AG09319 (cell line): ENCODE measurements at places on chromosomes 2 and 18.

DNA sequence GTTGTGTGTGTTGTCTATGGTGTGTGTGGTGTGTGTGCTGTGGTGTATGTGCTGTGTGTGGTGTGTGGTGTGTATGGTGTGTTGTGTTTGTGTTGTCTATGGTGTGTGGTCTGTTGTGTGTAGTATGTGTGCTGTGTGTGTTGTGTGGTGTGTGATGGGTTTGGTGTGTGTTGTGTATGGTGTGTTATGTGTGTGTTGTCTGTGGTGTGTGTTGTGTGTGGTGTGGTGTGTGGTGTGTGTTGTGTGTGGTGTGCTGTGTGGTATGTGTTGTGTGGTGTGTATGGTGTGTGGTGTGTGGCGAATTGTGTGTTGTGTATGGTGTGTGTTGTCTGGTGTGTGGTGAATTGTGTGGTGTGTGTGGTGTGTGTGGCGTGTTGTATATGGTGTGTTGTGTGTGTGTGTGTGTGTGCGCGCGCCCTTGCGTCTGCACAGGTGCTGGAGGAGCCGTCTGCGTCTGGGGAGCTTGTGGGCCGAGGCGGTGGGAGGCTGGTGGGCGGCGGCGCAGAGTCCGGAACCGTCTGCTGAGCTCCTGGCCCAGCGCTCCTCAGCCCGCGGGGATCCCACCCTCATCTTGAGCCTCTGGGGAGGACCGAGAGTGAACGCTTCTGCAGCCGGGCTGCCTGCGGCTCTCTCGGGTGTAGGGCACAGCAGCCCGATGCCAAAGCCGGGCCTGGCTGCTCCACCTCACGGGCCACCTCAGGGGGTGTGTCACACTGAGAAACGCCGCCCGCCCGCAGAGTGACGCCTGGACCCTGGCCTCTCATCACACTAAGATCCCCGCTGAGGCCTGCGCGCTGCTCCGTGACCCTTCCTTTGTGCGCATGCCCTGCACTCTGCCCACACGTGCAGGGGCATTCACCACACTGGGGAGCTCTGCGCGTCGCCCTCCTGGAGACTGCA lies 8.8 kb upstream of the ADI1 start:
- no peak for DNase-seq

- no peak for DNase-seq
These were observed 31.3 kb downstream of the LANCL1 start for GRCh38 chr2:210445116-210445707.

DNA sequence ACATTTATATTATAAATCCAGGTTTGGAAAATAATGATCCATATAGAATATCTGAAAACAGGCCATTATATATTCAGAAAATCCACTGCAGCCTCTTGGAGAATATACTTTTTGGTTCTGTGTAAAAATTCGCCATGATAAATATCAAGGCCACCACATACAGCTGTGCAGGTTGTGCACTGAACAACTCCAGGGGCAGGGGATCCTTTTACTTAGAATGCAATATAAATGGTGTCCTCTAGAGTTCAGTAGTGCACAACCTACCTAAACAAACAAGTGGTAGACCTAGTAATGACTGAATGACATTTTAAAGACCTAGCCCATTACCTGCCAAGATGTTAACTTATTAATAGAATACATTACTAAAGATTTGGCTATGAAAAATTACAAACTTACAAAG lies 22.4 kb downstream of the MOGAT1 start:
- DNase-seq: no peak

GRCh38 chr2:240894836-240895558 lies 959 bp downstream of the MAB21L4 start:
- DNase-seq: no peak

DNA sequence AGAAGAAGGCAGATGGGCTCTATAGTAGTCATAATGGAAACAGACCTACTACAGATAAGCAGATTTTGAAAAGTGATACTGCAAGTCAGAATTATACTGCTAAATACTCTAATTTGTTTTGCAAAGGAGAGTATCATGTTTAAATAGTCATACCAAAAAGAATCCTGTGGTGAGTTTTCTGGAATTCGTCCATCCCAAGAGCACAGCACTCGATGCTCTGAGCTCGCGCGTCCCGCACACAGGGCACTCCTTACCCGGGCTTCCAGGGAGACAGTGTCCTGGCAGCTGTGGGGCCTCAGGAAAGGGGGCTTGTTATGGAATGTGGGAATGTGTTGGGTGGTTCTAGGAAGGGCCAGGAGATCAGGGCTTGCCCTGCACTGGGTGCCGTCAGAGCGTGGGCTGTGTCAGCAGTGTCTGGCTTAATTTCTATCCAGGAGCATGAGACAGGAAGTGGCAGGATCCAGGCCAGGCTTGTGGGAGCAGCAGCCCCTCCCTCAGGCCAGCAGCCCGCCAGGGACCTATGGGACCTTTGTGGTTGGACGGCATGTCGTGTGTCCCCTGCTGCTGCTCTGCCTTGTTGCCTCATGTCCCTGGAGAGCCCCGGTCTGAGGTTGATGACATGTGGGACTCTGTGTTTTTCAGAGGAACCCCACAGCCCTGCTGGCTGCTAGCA lies 193.2 kb upstream of the TPO start:
- peak; percentile 5 for DNase-seq

DNA sequence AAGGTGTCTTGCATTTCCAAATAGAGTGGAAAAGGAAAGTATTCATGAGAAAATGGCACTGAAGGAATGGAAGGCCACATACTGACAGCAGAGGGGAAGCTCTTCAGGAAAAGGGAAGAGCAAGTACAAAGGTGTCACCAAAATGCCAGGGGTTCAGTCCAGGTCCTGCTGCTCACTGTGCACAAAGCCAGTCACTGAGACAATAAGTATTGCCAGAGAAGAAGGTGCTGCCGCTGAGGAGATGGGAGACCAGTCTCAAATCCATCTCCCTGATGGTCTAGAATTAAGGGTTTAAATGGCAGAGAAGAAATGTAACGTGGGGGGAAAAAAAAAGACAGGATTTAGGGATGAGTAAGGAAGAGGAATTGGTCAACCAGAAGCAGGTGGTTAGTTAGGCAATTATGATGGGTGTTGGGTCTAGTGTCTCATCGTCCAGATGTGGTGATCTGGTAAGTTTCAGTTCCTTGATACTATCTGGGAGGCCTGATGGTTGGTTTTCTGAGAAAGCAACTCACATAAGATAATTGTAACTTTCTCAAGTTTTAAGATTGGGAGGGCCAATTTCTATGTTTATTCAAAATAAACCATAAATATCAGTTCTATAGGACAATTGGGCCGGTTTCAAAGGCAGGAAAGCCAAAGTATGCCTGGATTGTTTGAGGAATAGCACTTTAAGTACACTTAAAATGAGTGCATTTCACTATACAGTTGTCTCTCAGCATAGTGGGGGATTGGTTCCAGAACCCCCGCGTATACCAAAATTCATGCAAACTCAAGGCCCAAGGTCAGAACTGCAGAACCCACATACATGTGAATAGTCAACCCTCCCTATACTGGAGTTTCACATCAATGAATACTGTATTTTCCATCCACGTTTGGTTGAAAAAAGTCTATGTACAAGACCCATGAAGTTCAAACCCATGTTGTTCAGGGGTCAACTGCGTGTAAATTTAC lies 109.1 kb upstream of the DNAJC10 start:
- no peak for DNase-seq

DNA sequence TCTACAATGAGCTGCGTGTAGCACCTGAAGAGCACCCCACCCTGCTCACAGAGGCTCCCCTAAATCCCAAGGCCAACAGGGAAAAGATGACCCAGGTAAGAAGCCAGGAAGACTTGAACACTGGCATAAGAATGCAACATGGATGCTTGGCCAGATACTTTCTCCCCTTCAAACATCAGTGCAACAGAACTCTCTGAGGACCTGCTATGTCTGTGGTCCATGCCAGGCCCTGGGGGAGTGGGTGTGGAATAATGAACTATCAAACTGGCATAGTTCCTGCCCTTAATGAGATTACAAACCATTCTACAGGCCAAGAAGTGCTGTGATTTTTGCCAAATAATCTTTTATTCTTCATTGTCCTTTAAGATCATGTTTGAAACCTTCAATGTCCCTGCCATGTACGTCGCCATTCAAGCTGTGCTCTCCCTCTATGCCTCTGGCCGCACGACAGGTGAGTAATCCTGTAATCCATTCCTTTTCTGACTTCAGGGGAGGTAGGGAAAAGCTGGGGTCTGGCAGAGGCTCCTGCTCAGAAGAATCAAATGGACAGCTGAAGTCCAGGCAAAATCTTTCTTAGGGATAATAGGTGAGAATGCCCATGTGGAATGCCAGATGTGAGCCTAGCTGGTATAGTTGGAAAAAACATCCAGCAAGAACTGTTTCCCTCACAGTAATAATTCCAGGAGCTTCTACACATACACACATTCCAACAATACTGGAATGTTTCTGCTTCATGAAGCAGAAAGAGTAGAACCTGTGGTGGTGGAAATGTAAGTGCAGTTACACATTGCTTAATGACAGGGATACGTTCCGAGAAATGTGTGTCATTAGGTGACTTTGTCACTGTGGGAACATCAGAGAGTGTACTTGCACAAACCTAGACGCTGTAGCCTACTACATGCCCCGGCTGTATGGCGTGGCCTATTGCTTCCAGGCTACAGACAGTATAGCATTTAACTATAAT lies 16.2 kb downstream of the ACTG2 start:
- no peak for DNase-seq

DNA sequence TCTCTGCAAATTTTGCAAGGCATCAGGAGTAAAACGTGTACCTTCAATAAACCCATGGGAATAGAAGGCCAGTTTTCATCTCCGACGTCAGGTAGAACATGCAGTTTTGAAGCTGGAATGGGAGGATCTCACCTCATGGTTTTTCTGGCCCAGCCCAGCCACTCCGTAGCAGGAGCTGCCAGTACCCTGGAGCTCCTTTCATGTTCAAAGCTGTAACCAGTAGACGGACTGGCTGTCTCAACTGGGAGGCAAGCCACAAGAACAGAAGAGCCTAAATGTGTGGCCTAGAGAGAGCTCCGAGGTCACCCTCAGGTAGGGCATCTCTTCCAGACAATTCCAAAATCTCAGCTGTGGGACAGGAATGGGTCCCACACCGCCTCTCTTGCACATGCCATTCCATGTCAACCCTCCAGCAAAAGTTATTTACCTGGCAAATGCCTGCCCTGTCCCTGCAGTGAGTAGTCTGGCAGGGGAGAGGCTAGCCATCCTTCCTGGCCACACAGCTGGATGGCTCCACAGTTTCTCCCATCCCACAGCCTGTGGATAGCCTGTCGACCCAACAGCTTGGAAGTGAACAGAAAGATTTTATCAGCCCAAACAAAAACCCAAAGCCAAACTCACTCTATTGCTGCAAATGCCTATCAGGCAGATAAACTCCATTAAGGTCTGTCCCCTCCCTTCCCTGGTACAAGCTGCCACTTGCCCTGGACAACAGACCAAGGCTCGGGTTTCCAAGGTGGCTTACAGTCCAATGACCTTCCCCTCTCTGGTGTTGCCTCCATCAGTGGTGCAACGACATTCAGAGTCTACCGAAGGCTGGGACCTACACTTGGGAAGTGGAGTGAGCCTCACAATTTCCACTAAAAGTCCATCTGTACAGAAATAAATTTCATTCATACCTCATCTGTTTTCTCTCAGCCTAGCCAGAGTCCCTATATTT lies 27.8 kb downstream of the CRACDL start:
- DNase-seq: no peak

DNA sequence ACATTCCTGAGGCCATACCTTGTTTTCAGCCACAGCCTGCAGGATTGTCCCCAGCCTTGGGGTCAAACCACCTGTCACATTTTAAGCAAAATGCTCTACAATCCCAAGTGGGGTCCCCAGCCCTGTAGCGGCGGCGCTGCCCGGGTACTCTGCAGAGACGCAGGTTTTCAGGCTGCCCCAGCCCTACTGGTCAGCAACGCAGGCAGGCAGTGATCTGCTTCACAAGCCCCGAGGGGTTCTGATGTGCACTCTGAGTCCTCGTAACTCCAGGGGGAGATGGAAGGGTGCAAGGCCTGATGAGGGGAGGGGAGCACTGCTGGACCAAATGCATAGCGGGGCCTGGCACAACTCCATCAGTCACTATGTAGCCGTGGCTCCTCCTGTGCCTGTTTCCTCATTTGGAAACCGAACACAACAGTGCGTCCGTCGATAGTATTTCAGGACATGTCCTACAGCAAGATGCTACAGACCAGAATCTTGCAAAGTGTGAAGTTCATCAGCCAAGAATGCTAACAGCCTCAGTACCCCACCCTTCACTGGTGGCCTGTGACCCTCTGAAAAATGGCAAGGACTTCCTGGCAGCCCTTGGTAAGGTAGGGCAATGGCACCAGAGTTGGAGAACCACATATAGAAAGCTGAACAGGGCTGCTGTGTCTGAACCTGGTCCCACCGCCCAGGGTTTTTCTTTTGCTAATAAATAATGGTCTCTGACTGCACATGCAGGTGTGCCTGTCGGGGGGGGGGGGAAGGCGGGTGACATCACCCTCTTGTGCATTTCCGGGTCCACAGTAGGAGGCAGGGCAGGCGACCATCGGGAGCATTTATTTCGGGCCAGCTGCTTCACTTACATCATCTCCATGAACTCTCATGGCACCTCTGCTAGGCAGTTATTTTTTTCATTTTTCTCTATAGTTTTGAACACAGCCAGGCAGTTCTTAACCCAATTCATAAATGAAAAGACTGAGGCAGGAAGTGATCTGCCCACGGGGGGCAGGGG lies 50.6 kb upstream of the TFCP2L1 start:
- no peak for DNase-seq

GRCh38 chr18:79608999-79609461 lies 70.6 kb upstream of the CTDP1 start:
- no peak for DNase-seq

- DNase-seq: no peak
These were observed 6.8 kb upstream of the STK25 start for GRCh38 chr2:241514986-241515737.

GRCh38 chr2:44866152-44866551 lies 75.3 kb upstream of the SIX3 start:
- DNase-seq: no peak

DNA sequence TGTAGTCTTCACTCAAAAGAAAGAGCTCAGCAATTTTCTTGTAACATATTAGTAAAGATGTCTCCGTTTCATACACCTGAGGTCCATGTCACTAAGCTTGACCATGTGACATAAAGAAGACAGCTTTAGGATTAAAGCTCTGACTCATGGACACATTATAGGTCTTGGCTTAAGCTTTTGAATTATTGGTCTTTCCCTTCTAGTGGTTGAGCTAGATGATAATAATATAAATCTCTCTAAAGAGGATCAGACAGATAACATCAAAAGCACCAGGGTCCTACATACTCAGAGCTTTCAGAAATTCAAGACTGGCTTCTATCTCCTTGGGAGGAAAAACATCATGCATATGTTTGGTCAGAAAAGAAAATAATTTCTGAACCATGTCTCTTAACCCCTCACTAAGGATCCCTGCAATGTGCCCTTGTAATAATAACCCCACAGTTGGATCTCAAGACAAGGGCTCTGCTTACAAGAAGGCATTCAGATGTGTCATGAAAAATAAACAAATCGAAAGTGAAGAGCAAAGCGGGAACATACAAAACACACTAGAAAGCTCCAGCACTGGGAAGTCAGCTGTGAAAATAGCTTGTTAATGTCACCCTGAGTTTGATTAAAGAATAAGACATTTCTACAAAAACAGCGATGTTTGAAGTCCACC lies 174.5 kb downstream of the PID1 start:
- DNase-seq: no peak

GRCh38 chr18:76416911-76417310 lies 78.1 kb downstream of the ZNF516 start:
- no peak for DNase-seq

GRCh38 chr2:53782676-53783075 lies 4.1 kb downstream of the ASB3 start:
- no peak for DNase-seq

GRCh38 chr2:54962935-54963440 lies 87.3 kb downstream of the RTN4 start:
- no peak for DNase-seq
